NCI-H1930 (cell line): ENCODE measurements at places on chromosomes 5 and 9.

GRCh38 chr9:38126730-38127129, 57.7 kb upstream of the SHB start:
- DNase-seq, result no peak

GRCh38 chr9:89476546-89476945, 21.4 kb downstream of the SEMA4D start:
- no peak for DNase-seq

- no peak for DNase-seq
Observed at GRCh38 chr9:134381671-134382516, 55.6 kb downstream of the RXRA start.

DNA sequence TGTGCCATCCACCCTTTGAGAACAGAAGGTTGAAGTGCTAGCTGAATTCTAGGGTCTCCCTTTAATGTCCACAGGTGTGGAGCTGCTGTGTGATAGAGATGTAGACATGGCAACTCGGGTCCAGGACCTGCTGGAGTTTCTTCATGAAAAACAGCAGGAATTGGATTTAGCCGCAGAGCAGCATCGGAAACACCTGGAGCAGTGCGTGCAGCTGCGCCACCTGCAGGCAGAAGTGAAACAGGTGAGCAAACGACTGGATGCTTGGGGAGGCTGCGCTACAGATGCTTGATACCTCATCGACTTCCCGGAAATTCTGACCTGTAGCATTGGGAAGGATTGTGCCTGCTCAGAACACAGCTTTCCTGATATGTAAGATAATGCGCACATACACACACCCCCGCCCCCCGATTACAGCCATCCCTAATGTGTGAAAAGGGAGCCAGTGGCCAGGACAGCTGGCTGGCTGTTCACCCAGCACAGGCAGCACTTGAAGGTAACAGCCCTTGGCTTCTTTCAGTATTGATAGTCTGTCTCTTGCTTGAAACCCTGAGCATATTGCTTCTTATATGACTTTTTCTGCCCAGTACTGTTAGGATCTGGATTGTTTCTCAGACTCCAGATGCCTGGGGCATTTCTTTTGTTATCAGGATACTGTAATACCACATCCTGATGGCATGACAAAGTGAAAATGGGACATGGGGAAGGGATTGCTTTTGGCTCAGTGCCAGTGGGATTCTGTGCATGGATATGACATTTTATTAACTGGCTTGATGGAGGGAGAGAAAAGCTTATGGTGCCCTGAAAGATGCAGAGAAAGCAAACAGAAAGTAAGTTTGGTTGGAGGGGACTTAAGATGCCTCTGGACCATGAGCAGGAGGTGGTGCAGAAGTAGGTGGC, 216.8 kb upstream of the OTULINL start:
- no peak for DNase-seq

DNA sequence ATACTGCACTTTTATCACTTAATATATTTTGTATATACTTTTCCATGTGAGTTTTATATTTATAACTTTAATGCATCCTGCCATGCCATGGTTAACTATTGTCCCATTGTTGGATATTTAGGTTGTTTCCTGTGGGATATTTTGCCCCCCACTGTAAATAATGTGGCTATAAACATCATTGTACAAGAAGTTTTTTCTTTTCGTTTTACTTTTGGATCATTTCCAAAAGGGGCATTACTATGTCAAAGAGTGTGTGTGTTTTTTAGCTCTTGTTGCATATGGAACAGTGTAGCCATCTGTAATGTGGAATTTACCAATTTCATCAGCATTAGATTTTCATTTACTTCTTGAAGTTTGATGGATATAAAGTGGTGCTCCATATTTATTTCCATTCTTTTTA, 13.3 kb downstream of the ITGA2 start:
- DNase-seq, result no peak

- no peak for DNase-seq
Observed at GRCh38 chr5:143057580-143057999, 287.4 kb downstream of the ARHGAP26 start.

- DNase-seq, result no peak
Observed at GRCh38 chr5:131977212-131977604, 31.7 kb upstream of the MEIKIN start.

DNA sequence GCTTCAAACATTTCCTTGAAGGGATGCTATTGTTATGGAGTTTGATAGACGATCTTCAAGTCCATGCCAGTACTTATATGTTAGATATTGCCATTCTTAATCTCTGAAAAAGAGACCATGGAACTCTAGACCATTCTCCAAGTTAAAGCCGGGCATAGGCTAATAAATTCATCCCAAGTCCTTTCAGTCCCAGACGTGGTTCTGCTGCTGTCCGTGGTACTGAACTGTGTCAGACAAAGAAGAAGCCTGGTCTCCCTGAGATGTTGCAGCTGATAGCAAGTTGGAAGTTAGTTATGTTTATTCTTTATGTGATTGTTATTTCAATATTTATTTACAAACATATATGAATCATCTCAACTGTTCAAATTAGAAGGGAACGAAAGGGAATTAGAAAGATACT, 158.7 kb downstream of the NMUR2 start:
- DNase-seq, result no peak

DNA sequence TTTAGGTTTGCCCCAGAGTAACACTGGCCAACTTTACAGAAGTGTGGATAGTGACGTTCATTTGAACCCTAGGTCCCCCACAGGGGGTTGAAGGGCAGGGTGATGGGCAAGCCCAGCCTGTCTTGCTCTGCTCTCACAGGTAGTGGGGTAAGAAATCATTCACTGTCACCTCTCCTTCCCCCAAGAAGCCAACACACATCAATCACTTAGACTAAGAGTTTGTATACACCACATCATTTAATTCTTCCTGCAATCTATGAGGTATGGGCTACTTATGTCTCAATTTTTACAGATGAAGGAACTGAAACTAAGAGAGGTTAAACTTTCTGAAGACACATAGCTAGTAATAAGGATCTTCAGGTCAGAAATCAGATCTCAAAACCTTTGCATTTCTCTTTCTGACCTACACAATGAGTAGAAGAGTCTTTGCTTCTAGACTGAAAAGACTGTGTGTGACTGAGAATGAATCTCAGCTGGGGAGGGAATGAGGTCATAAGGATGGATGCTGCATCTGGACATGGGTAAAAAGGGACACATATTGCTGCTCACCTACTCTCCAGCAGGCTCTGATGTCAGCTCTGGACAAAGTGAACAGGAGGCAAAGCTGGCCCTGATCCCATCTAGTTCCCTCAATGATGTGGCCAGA, 81.0 kb upstream of the EQTN start:
- DNase-seq, result no peak

DNA sequence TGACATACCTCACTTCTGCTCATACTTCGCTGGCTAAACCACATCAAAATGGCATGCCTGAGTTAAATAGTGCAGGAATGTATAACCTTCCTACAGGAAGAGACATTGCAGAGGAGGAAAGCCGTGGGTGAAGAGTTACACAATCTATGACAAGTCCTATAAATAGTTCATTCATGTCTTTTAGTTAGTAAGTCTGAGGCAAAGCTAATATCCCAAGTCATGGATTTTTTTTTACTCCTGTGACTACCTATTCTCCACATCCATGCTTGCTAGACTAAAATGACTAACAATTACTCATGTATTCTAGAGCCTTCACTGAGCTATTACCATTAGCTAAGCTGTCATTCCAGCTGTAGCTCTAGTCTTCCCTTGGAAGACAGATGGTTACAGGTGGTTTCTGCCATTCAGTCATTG, 391.3 kb downstream of the NR2F1-AS1 start:
- no peak for DNase-seq

GRCh38 chr5:15959370-15960164, 220.0 kb downstream of the MARCHF11 start:
- DNase-seq, result no peak

GRCh38 chr5:176608142-176608705, 1.7 kb downstream of the GPRIN1 start:
- no peak for DNase-seq
